ENCODE measurements at places on chromosomes 4 and X. TPM values are rescaled to one million over a fixed set of nuclear protein-coding genes. Genes with fewer than 3 reads are reported as not detected.

- no peak for DNase-seq
These were observed 13.1 kb upstream of the NDST4 start for GRCh38 chr4:115126491-115126890.

GRCh38 chr4:81470456-81471297 is 1.0 kb downstream of the RASGEF1B start:
- DNase-seq, result peak; percentile 54

Gene USP11
- total RNA-seq, result 106 TPM

Gene STARD8
- total RNA-seq, result 0.82 TPM

Gene WAS
- total RNA-seq, result 0.37 TPM
